ENCODE measurements at places on chromosomes 1 and 21.

GRCh38 chr1:231983588-231984193 lies 357.1 kb downstream of the DISC1 start:
- no peak for DNase-seq

GRCh38 chr1:239956263-239956662 lies 135.4 kb upstream of the FMN2 start:
- no peak for DNase-seq

DNA sequence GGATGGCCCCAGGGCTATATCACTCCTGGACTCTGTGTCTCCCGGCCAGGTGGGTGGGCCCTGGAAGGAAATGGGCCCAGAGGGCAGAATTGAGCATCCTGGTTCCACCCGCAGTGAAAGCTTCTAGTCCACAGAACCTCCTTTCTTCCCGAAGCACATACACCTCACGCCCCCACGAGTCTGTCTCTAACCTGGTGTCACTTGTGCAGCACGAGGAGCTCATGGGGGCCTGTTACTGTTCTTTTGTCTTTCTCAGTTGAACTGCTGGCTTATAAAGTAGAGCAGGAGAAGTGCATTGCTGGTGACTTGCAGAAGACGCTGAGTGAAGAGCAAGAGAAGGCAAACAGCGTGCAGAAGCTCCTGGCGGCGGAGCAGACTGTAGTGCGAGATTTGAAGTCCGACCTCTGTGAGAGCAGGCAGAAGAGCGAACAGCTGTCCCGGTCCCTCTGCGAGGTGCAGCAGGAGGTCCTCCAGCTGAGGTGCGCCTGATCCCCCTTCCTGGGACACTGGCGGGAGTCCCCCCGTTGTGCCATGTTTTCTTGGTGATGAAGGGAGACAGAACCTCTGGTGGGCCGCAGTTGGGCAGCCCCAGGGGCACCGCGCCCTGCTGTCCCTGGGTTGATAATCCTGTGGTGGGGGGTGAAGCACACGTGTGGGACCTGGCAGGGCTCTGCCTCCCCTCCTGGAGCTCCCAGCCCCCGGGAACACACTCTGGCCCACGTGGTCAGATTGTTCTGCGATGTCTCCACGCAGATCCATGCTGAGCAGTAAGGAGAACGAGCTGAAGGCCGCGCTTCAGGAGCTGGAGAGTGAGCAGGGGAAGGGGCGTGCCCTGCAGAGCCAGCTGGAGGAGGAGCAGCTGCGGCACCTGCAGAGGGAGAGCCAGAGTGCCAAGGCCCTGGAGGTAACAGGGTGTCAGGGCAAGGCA lies 28.7 kb upstream of the DIP2A start:
- no peak for DNase-seq

GRCh38 chr1:156097499-156098178 lies 15.4 kb upstream of the MEX3A start:
- no peak for DNase-seq

DNA sequence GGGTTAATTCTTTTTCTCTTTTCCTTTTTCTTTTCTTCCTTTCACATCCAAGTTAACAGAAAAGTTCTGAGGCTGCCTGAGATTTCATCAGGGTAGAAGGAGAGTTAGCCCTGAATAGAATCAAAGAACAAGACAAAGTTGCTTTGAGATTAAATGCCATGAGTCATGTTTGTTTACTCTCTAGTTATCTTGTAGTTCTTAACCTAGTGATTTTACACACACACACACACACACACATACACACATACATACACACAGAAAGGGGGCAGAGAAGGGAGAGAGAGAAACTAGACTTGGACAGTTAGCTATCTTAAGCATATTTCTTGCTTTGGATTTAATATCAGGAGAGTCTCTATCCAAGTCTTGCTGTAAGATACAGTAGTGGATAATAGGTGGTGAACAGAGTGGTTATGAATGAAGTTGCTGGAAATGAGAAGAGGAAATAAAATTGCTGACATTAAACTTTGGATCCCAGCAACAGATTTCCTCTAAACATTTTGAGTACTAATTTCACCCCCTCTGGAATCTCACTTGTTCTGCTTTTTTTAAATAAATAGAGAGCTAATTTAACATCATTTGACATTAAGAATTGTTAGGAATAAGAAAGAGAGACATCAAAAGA lies 19.9 kb downstream of the PLA2G4A start:
- DNase-seq: no peak

DNA sequence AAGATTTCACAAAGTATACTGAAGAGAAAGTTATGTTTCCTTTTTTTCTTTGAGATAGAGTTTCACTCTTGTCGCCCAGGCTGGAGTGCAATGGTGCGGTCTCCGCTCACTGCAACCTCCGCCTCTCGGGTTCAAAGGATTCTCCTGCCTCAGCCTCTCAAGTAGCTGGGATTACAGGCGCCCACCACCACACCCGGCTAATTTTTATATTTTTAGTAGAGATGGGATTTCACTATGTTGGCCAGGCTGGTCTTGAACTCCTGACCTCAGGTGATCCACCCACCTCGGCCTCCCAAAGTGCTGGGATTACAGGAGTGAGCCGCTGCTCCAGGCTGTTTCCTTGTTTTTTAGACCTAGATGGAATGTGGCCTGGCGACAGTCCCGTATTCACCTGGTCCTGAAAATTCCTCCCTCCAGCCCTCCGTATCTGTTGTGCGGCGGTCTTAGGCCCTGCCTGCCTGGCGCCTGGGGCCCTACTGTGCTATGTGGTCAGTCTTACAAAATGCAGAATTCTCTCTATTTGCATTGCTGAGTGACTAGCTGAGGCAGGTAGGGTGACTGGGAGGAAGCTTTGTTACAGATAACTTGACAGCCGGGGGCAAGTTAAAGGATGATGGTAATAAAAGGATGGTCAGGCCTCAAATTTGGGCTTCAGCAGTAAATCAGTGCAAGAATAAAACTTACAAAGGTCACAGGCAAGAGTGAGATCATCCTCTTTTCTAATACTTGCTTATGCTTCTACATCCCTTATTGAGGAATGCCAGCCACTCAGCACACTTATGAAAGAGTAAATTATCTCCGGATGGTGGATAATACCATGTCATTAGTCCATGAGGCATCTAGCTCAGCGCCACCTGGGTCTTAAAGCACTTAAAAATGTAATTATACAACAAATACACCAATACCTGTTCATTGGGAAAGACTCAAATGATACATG lies 30.3 kb downstream of the PARK7 start:
- no peak for DNase-seq
